NCI-H1092 (cell line): ENCODE measurements at places on chromosomes 1 and 21.

DNA sequence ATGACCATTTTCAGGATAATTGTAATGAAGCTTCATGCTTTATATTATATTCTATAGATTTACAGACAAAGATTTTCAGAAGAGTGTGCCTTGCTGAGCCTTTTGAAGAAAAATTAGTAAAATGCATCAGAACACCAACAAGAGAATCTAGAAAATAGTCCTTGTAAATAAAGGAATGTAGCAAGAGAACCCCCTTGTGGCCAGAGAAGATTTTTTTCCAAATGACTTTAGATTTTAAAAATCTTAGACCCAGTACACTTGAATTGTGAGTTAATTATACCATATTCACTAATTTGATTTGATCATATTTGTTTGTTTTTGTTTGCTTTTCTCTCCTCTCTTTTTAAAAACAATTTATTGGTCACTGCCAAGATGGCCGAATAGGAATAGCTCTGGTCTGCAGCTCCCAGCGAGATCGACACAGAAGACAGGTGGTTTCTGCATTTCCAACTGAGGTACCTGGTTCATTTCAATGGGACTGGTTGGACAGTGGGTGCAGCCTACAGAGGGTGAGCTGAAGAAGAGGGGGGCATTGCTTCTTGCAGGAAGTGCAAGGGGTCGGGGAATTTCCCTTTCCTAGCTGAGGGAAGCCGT, 12.8 kb upstream of the IFI44L start:
- no peak for DNase-seq

DNA sequence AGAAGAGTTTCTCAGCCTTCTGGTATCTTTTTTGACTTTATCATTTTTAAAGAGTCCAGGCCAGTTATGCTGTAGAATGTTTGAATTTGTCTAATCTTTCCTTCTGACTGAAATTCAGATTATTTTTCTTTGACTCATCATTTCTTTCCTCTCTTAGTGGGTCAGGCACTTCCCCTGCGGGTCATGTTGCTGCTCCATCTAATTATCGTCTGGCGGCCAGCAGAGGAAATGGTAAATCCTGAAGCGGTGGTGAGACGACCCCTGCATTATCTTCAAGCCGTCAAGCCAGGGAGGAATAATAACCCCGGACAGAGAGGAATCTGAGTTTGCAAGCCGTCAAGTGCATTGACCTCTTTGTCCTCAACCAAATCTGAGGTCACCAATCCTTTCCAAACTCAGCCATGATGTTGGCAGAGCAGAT, 102.1 kb downstream of the ADSS2 start:
- DNase-seq, result no peak

DNA sequence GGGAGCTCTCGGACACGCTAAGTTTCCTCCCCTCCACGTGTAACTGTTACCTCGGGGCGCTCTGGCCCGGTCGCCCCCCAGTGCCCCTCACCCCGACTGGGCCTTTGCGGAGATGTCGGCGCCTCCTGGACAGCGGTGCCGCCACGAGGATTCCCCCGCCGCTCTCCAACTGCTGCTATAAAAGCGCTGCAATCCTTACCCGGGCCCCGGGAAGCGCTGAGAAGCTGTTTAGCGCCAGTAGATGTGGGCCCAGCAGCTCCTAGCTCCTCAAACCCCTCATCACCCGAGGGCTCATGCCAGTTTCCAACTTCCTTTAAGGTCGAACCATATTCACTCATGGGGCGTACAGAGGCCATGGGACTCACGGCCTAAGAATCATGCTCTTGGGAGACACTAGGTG, 361 bp upstream of the LMX1A start:
- no peak for DNase-seq

GRCh38 chr1:19032701-19033514, 76.4 kb upstream of the IFFO2 start:
- DNase-seq, result no peak

GRCh38 chr1:102234753-102235359, 238.1 kb upstream of the OLFM3 start:
- no peak for DNase-seq

DNA sequence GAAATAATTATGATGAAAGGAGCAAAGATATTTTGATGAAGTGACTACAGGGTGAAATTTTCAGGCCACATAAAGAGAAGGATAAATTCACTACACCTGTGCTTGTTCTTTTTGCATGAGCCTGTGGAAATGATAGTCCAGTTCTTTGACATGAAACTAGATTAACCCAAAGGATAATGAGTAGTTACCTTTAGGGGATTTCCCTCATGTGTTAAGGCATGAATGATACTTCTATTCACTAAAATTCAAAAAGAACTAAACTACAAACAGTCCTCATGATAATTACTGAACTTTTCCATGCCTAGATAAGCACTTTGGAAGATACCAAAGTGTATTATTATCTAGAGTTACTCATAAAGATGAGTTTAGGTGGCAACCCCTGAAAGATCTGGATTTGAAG, 244.3 kb downstream of the PTPRC start:
- no peak for DNase-seq

- no peak for DNase-seq
Measured at GRCh38 chr1:68158837-68159236, 73.5 kb downstream of the WLS start.

DNA sequence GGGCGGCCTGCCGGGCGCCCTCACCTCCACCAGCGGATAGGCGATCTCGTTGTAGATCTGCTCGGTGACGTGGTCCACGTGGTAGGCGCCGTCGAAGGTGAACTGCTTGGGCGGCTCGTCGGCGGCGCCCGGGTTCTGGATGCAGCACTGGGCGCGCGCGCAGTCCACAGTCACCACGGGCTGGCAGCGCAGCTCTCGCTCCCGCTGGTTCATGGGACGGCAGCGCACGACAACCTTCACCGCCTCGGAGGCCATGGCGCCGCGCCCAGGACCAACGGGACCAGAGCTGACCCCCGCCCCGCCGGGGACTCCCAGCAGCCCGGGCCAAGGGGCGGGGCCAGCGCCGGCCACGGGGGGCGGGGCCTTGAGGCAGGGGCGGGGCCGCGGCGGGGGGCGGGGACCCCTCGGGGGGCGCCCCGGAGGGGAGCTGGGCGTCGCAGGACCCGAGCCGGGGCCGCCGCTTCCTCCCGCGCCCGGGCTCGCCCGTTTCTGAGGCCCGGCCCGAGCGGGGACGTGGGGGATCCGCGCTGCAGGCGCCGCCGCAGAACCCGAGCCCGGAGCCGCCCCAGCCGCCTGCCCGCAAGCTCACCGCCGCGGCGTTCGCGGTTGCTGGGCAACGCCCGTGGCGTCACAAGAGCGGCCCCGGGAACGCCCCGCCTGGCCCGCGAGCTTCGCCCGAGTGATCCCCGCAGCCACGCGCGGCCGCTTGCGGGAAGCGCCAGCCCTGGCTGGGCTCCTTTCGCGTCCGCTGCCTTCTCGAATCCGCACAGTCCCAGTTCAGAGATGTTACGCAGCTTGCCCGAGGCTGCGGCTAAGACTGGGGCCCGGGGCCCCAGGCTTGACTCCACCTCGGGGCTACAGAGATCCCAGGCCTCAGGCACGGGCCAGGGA, at the start of gene KIF17:
TSS of gene KIF17 (minus strand) at position 556 of the 891 bp plus-strand sequence. CDS start at position 255, 301 bp downstream.
- DNase-seq, result peak; percentile 51

GRCh38 chr1:9594471-9595155, 5.9 kb downstream of the TMEM201 start:
- DNase-seq, result no peak

DNA sequence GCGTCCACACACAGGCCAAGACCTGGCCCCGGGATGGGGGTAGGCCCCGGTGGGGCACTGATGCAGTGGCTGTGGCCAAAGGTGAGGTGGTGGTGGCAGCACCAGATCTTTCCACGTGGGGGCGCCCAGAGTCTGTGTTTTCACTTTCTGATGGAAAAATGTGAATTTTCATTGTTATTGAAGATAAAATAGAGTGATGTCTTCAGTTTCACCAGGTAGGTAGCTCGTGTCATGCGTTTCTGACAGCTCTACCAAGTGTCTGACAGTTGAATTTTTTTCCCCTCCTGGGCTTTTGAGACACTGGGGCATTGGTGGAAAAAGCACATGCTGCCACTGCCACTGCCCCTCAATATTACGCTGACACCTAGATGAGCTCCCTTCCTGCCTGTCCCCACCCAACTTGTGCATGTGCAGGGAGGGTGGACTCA, 40.0 kb upstream of the MAGOH start:
- no peak for DNase-seq

GRCh38 chr1:44484155-44484688, 79.2 kb downstream of the RNF220 start:
- DNase-seq, result no peak

DNA sequence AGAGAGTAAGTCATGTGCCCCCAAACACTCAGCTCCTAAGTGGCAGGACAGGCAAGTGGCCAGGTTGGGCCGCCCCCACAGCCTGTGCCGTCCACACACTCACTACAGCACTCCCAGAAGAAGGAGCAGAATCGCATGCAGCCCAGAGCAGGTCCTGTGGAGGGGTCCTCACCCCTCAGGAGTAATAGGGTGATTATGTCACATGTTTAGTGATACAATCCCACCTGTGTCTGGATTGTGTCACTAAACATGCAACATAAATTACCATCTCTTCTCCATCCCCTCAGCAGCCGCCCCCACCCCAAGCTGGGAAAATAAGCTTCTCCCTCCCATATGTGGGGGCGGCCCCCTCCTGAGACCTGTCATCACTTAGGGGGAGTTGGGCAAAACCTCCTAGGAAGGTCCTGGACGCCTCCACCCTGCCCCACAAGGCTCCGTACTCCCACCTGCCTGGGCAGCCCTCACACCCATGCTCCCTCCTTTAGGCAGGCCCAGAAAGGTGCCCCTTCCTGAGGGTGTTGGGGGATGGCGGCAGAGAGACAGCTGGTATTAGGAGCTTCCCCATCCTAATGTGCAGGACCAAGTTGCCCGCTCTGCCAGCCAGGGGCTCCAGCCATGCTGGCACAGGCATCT, 56.9 kb downstream of the STUM start:
- no peak for DNase-seq

- no peak for DNase-seq
Measured at GRCh38 chr1:59305188-59305587, 8.3 kb downstream of the FGGY start.

DNA sequence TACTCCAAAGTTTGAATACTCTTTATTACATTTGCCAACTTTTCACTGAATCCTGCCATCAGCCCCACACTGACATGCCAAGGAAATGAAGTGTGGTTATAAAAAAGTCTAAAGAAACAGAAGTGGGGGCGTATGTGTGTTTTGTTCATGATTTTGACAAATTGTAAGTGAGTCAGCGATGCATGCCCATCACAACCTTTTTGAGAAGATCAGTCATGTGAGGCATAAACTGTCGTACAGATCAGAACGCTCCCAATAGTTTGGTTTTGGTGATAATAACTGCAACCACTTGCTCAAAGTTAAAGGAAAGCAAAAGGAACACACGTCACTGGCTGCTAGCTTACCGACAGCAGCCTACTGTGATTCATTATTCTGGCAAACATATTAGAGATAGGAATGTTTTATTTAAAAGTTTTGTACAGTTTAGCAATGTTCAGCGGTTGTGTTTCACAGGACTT, 95.6 kb downstream of the RGS2 start:
- DNase-seq, result no peak

- no peak for DNase-seq
Measured at GRCh38 chr1:212716161-212716560, 16.5 kb upstream of the BATF3 start.

GRCh38 chr1:6239213-6239752, 3.5 kb upstream of the ICMT start:
- no peak for DNase-seq

- DNase-seq, result no peak
Measured at GRCh38 chr1:161068306-161069234, 1.1 kb downstream of the ARHGAP30 start.

GRCh38 chr1:40553017-40553416, 21.6 kb downstream of the ZNF684 start:
- no peak for DNase-seq

DNA sequence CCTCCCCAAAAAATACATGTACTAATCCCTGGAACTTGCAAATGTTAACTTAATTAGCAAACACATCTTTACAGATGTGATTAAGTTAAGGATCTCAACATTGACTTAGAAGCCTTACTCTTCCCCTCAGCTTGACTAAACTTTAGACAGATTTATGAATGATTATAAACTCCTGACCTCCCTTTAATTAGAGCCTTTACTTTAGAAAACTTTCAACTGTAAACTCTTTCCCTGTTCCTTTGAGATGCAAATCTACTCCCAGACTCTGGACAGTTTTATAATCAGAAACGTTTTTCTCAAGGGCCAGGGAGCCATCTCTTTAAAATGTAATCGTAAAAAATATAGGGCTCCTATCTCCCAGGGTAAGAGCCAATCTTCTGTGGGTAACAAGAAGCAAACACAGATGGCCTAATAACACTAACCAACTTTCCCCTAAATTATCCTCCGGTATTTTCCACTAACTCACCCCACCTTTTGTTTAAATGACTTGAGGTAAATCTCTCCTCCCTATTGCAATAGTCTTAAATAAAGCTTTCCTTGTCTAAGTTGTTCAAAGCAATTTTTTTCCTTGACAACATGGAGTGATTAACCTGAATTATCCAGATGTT, 284.1 kb downstream of the BRINP3 start:
- DNase-seq, result no peak

- DNase-seq, result no peak
Measured at GRCh38 chr1:159955456-159955855, 1.4 kb upstream of the SLAMF9 start.

GRCh38 chr1:33424205-33424604, 6.7 kb downstream of the PHC2 start:
- DNase-seq, result no peak

GRCh38 chr1:9849691-9850441, 26.1 kb upstream of the CLSTN1 start:
- no peak for DNase-seq

GRCh38 chr1:169098380-169098779, 8.1 kb upstream of the ATP1B1 start:
- DNase-seq, result no peak

GRCh38 chr1:85473390-85473789, 8.4 kb upstream of the DDAH1 start:
- no peak for DNase-seq

DNA sequence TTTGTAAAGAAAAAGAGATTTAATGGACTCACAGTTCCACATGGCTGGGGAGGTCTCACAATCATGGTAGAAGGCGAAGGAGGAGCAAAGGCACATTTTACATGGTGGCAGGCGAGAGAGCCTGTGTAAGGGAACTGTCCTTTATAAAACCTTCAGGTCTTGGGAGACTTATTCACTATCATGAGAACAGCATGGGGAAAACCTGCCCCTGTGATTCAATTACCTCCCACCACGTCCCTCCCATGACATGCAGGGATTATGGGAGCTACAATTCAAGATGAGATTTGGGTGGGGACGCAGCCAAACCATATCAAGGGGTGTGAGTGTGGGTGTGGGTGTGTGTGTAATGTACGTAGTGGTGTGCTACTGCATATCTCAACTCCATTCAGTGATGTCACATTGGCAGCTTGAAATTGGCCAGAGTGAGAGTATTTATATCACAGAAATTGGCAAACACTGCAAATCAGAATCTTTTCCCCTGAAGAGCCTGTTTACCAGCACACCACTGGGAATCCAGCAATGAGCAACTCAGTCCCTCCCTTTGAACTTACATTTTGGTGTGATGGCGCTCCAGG, 5.4 kb downstream of the ARHGEF10L start:
- DNase-seq, result no peak
